ENCODE measurements at places on chromosomes 12 and 14. TPM values are rescaled to one million over a fixed set of nuclear protein-coding genes. Genes with fewer than 3 reads are reported as not detected.
A peak's percentile ranks its signal among the peaks of the same experiment; 100 is the strongest.

DNA sequence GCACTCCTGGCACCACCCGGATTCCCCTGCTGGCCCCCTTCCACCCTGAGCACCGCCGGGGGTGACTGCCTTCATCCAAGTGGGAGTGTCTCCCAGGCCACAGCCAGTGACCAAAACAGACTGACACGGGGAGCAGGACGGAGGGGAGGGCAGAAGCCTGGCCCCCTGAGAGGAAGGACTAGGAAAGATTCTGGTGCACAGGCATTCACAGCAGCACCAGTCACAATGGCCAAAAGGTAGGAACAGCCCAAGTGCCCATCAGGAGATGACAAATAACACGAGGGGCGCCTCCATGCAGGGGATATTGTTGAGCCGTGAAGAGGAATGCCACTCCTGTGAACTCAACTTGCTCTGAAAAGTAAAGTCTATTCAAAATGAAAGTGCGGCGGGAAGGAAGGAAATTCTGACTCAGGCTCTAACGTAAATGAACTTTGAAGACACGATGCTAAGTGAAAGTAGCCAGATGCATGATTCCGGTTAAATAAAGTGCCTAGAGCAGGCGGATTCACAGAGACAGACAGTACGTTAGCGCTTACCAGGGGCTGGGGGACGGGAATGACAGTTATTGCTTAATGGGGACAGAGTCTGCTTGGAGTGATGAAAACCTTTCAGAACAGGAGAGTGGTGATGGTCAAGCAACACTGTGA, 146.1 kb upstream of the NCOR2 start:
- DNase-seq: no peak

DNA sequence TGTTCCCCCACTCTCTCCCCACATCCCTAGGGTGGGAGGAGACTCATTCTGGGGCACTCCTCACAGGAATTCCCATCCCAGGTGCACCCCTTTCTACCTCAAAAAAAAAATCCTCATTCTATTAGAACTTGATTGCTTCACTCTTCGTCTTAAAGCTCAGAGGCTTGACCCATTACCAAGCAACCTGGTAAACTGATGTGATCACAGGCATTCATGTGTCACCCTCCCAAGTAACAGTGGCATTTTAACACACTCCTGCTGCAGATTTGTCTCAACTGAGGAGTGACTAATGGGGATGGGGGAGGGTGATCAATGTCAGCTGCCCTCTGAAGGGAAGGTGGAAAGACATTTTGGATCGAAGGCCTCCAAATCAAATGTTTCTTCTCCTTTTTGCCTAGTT, 78.1 kb upstream of the PTHLH start:
- no peak for DNase-seq

GRCh38 chr12:75908961-75909605, 122.5 kb downstream of the PHLDA1 start:
- DNase-seq: peak; percentile 81

DNA sequence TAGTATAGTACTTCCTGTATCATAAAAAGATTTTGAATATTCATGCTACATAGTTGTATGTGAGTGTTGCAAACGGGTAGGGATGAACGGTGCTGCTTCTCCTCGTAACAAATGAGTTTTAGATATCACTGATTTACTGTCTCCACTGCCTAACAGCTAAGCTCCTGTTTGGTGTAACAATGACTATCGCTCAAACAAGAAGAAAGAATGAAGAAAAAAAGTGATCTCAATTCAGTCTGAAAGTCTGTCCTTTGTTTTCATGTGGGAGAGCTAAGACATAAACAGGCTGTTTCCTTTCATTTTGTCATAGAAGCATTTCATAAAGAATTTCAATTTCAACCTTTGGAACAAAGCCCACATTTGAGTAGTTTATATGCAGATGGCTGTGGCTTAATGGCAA, 26.1 kb upstream of the RTRAF start:
- no peak for DNase-seq

PRIM1 gene
- 6.9 TPM for total RNA-seq

NUP107 gene
- 38.0 TPM for total RNA-seq

CCDC198 gene
- not detected for total RNA-seq

DICER1 gene
- total RNA-seq: 78.9 TPM

APOLD1 gene
- total RNA-seq: 77.8 TPM

BHLHE41 gene
- total RNA-seq: 12.7 TPM

MYO1H gene
- total RNA-seq: 0.20 TPM

All from tibial nerve (tissue), 4 donors.